ENCODE measurements at places on chromosomes 4 and X.

GRCh38 chr4:27006646-27007045 lies 146.0 kb downstream of the STIM2 start:
- DNase-seq: no peak

DNA sequence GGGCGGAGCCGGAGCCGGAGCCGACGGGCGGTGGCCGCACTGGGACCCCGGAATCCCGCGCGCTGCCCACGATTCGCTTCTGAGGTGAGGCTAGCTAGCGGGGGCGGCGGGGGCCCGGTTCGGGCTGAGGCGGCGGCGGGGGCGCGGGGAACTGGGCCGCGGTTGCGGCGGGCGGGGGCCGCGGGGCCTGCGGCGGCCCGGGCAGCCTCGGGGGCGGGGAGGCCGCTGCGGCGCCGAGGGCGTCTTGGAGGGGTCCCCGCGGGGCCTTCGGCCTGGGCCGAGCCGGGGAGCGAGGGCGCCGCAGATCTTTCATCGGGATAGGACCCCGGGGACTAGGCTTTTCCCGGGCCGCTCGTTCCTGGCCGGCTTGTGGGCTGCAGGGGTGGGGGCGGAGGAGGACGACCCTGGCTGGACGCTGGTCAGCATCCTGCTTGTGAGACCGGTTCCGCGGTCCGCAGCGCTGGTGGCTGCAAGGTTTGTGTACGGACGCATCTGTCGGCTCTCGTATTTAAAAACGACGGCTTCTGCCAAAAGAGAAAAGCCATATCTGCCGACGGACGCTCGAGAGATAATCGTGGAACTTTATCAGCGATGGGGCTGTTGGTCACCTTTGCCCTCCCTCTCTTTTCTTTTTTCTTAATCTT lies 419 bp downstream of the ADD1 start:
- DNase-seq: peak; percentile 22

- DNase-seq: no peak
Observed at GRCh38 chr4:89193843-89194242, 82.5 kb downstream of the TIGD2 start.

GRCh38 chr4:2583517-2583916 lies 47.1 kb downstream of the FAM193A start:
- peak; percentile 88 for DNase-seq

- no peak for DNase-seq
Observed at GRCh38 chr4:168883513-168883912, 126.5 kb downstream of the CBR4 start.

DNA sequence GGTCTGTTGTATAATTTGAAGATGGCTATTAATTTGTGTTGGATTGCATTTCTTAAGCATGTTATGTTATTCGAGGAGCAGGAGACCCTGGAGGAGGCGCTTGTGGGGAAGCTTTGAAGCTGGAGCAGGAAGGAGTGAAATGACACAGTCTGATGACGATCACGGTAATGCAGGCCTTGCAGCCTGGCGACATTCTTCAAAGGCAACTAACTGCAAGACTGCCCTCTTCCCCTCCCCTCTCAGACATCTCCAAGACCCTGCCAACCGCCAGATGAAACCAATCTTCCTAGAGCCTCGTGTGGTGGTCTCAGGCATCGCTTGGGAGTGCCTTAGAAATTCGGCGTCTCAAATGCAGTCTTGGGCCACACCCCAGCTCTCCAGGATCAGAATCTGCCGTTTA lies 16.1 kb downstream of the CLCN4 start:
- no peak for DNase-seq

DNA sequence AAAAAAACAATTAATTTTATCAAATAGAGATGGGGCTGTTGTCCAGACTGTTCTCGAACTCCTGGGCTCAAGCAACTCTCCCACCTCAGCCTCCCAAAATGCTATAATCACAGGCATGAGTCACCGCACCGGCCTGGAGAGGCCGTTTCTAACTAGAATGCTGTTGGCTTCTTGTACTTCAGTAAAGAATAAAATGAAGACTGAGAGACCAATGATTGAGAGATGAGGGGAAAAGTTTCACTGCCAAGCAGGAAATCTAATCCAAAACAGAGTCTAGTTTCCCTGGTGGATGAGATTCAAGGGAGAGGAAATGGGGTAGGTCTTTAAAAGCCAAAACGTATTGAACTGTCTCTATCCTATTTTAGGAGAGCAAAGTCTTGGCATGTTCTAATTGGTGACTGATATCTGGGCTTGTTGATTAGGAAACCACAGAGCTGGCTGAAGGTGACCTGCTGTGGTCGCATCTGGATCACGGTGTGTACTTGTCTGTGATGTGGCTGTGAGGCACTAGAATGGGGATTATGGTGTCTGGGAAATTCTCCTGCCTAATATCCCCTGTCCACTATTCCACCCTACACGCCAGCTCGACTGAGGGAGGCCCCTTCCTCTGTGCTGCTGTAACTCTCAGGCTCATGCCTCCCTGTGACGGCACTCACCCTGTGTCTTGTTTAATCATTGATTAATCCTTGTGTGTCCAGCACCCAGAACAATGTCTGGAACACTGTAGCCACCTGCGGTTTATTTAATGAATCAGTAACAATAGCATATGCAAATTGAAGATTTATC lies 15.0 kb upstream of the TRIM2 start:
- DNase-seq: peak; percentile 49

DNA sequence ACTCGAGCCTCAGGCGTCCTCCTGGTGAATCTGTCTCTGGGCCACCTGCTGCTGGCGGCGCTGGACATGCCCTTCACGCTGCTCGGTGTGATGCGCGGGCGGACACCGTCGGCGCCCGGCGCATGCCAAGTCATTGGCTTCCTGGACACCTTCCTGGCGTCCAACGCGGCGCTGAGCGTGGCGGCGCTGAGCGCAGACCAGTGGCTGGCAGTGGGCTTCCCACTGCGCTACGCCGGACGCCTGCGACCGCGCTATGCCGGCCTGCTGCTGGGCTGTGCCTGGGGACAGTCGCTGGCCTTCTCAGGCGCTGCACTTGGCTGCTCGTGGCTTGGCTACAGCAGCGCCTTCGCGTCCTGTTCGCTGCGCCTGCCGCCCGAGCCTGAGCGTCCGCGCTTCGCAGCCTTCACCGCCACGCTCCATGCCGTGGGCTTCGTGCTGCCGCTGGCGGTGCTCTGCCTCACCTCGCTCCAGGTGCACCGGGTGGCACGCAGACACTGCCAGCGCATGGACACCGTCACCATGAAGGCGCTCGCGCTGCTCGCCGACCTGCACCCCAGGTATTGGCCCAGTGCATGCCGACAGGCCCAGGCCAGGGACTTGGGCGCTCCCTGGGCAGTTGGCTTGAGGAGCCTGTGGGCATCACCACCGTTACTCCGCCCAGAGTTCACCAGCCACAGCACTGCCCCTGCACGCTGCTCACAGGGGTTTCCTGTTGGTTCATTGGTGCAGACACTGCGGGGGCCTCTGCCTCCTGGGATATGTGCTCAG lies 1.1 kb downstream of the GPR78 start:
- no peak for DNase-seq

GRCh38 chr4:177826973-177827372 lies 384.7 kb upstream of the AGA start:
- DNase-seq: no peak

- peak; percentile 81 for DNase-seq
Observed at GRCh38 chrX:114800719-114801118, 216.7 kb downstream of the IL13RA2 start.

GRCh38 chrX:37350034-37350365 lies 836 bp downstream of the PRRG1 start:
- peak; percentile 8 for DNase-seq

DNA sequence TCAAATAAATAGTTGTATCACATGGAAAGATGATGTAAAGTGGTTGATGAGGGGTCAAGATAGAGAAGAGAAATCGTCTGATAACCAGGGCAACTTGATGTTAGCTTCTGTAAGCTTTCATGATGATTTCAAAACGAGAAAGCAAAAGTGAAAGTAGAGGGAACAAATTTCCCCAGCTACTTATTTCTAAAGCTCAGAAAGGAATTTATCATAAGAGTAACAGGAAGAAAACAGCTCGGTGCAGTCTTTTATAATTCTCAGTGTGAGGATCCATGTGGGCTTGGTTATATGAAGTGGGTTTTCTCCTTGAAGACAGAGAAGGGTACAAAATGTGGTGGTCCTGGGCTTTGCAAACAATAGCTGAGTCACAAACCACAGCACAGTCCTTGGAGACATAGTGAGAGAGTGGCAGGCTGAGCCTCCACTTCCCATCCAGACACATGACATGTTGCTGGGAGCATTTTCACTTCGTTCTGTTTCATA lies 32.1 kb upstream of the GLRA2 start:
- DNase-seq: no peak
